ENCODE measurements at places on chromosomes 6 and 20. TPM values are rescaled to one million over a fixed set of nuclear protein-coding genes. Genes with fewer than 3 reads are reported as not detected.

GRCh38 chr6:38262609-38263008 lies 377.1 kb downstream of the BTBD9 start:
- DNase-seq: no peak

DNA sequence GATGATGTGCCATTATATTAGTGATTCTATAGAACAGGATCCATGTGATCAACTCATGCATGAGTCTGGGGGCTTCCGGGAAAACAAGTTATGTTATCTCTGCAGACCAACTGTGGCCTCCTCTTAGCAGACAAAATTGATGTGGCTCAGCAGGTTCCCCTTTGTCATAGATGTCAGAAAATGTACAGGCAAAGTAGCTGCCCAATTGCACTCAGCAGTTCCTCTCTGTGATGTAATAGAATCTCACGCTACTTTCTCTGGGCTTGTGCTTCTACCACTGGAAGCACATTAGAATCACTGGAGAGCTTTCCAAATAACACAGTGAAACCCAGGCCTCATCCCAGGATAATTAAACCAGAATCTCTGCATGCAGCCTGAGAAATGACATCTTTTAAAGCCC lies 253.1 kb downstream of the SLC24A3 start:
- DNase-seq: no peak

DNA sequence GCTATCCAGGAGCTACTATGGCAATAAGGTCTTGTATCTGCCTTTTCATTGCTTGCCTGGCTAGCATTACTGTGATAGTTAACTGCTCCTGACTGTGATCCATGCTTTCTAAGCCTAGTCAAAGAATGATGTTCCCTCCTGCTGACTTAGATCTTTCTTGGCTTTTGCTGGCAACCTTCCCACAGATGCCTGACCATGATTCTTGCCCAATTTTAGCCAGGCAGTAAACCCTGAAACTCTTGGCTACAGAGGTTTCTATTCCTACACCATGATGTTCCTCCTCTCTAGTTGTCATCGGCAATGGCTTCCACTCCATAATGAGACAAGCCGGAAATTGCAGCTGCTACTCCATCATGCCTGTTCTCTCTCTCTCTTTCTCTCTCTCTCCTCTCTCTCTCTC lies 238.1 kb downstream of the HAO1 start:
- DNase-seq: no peak

DNA sequence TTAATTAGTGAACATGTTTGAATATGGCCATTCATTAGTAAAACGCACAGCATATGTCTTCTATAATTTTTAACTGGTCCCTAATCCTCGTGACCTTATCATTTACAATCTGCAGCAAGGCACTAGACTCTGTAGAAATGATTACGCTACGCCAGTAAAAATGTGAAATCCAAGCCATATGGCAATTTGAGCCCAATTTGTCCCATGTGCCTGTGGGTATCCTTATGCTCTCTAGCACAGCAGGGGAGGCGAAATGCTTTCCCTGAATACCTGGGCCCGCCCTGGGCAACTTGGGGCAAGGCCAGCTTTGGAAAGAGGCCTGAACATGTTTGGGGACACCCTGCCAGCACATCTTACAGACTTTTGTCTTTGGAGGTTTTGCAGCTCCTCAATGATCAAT lies 122.7 kb upstream of the AGPAT4 start:
- no peak for DNase-seq

- no peak for DNase-seq
These were observed 256.1 kb downstream of the PLCB1 start for GRCh38 chr20:8388141-8388540.

- DNase-seq: no peak
These were observed 306.9 kb upstream of the SGK1 start for GRCh38 chr6:134624781-134625180.

The ATRN gene
- 6.7 TPM for polyA plus RNA-seq

The STXBP5 gene
- polyA plus RNA-seq: 16.0 TPM

The HEY2 gene
- polyA plus RNA-seq: not detected

The TMEM200A gene
- polyA plus RNA-seq: 10.2 TPM

The ZNF831 gene
- under 0.01 TPM for polyA plus RNA-seq

The C6orf52 gene
- polyA plus RNA-seq: 1.3 TPM

Measured in sigmoid colon (tissue), 7 donors.